ENCODE measurements at places on chromosomes 3 and 15.

DNA sequence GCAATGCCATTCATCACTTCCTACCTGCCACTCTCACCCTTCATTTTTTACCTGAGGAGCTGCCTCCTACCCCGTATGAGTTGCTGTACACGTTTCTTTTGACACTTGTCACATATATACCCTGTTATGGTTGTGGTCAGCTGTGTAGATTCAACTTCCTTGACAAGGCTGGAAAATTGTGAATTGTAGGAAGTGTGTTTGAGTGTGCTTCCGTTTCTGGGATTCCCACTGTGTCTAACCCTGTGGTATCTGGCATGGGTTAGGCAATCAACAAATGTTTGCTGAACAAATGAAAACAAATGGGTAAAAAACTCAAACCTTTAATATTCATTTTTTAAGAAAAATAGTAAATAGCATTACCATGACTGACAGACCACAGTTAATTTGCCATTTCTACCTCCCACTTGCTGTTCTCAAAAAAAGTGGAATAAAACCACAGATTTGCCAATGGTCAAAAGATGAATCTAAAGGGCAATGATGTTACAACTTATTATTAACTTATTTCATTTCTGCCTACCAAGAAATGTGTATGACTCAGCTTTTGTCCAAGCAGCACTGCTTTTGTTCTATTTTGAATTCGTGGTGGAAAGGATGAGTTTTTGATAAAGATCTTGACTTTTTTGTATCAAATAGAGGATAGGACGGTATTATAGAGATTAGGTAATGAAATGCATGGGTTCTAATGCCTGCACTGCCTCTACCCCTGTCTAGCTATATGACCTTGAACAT is 404.6 kb downstream of the LPP start:
- peak; percentile 34 for DNase-seq

- no peak for DNase-seq
These were observed 37.4 kb upstream of the CCDC174 start for GRCh38 chr3:14614189-14614588.

DNA sequence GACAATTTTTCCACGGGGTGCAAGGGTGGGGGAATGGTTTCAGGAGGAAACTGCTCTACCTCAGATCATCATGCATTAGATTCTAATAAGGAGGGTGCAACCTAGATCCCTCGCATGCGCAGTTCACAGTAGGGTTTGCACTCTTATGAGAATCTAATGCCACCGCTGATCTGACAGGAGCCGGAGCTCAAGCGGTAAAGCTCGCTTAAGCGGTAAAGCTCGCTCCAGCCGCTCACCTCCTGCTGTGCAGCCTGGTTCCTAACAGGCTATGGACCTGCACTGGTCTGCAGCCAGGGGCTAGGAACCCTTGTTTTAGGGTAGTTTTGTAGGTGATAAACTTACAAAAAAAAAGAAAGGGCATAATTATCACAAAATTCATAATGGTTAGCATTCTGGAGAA is 53.9 kb upstream of the RYR3 start:
- DNase-seq, result no peak

GRCh38 chr3:178063461-178063860 is 472.8 kb upstream of the KCNMB2 start:
- DNase-seq, result peak; percentile 57

DNA sequence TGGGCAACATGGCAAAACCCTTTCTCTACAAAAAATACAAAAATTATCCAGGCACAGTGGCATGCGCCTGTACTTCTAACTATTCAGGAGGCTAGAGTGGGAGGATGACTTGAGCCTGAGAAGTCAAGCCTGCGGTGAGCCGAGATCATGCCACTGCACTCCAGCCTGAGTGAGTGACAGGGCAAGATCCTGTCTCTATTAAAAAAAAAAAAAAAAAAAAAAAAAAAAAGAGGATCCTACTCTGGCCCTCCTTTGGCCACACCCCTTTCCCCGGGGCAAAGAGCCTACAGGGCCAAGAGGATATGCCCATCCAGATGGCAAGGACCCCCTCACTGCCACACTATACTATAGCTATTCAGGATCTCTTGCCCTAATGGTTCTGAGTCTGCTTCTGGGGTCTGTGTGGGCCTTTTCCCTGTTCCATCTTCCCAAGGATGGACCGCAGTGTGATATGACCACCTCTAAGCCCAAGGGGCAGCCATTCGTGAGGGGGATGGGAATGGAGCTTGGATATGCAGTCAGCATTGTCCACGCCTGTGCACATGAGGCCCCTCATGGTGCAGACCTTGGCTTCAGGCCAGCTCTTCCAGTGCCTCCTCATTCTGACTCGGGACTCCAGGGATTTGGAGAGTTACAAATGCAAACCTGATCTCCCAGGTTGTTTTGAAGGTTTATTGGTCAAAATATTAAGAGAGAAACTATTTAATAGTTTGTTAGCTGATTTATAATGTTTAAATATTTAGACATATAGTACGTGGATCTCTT is 7.3 kb downstream of the TYRO3 start:
- no peak for DNase-seq

- no peak for DNase-seq
These were observed 437.9 kb downstream of the NR2F2 start for GRCh38 chr15:96768435-96768789.

- DNase-seq, result peak; percentile 41
These were observed 21.6 kb upstream of the PLXNA1 start for GRCh38 chr3:126961191-126961790.

GRCh38 chr15:72222393-72222792 is 8.6 kb downstream of the PKM start:
- DNase-seq, result peak; percentile 61

DNA sequence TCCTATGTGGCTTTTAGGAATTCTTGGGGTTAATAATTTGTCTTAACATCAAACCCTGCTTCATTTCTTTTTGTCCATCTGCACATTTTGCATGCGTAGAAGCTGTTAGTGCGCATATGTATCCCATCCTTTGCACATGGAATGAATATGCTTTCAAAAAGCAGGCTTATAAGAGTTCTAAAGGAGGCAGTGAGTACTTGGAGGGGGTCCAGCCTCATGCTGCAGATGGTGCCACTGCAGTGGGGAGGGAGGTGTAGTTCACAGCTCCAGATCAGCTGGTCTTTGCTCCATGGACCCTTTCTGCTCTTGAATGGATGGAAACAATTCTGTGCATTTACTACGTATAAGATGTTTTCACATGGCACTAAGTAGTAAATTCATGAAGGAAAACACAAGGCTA is 20.7 kb upstream of the SSR3 start:
- DNase-seq, result no peak

DNA sequence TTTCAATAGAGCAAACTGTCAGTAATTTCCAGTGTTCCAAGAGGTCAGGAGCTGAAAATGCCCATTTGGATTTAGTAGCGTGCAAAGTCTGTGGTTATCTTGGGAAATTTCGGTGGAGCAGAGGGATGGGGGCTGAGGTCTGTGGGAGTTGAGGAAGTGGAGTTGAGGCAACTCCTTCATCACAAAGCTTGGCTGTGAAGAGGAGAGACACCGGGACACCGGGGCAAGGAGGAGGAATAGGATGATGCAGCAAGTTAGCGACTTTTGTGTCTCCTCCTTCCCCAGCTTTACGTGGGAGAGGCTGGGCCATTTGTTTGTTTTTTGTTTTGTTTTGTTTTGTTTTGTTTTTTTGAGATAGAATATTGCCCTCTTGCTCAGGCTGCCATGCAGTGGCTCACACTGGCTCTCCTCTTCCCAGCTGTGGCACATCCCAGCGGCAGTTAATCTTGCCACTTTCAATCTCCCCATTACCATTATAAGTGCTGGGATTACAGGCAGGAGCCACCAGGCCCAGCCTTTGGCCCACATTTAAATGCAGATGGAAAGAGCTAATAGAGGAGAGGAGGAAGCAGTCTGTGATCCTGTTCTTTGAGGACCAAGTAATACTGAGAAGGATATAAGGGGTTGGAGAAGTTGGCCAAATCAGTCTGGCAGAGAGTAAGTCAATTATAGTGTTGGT is 47.1 kb downstream of the CRTC3 start:
- DNase-seq, result no peak

DNA sequence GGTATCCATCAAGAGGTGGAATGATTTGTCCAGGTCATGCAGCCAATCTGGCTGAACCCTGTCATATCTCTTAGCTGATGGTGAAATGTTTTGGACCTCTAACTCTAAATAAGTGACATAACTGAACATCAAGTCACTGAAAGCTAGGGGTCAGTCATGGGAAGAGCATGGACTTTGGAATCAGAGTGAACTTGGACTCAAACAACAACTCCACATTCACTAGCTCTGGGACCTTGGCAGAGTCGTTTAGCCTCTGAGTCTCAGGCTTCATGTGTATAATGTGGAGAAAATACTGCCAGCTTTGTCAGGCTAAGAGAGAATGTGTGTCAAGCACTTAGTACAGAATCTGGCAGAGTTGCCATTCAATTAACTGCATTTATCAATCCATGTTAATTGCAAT is 557.8 kb upstream of the CFAP20DC start:
- DNase-seq, result no peak

GRCh38 chr3:185406121-185406620 is 43.2 kb downstream of the MAP3K13 start:
- DNase-seq, result no peak

- DNase-seq, result no peak
These were observed 169.5 kb upstream of the THBS1 start for GRCh38 chr15:39411102-39411989.

DNA sequence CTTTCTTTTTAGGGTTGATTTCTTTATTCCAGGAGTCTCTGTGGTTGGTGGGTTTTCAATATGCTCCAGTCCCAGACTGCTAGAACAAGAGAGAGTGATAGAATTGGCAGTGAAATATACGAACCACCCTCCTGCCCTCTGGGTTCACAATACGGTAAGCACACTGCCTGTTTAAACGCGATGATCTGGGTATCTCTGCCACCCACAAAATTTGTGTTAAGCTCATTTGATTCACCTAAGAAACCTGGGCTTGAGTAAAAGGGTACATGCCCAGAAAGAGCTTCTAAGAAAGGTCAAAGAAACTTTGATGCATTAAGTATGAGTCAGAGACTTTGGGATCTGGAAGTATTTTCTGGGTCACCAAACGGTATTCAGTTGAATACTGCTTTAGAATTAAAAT is 29.8 kb downstream of the OXNAD1 start:
- DNase-seq, result no peak

- DNase-seq, result no peak
These were observed 1264.2 kb downstream of the ROBO2 start for GRCh38 chr3:78304115-78304514.

DNA sequence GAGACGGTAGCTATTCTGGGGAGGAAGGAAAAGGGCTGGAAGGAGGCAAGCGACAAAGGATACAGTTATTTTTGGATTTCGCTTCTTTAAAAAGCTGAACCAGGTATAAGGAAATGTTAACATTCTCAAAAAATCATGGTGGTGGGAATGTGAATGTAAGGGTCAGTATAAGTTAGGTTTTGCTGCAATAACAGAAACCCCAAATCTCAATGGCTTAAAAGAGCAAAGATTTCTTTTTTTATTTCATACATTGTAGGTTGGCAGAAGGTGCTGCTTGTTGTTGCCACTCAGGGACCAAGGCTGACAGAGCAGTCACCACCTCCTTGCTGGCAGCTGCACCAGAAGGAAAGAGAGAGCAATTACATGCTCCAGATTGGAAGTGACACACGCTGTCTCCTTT is 176.3 kb upstream of the LPP start:
- DNase-seq, result no peak

Measured in EL (cell line).